ENCODE measurements at places on chromosomes 2 and 18.

DNA sequence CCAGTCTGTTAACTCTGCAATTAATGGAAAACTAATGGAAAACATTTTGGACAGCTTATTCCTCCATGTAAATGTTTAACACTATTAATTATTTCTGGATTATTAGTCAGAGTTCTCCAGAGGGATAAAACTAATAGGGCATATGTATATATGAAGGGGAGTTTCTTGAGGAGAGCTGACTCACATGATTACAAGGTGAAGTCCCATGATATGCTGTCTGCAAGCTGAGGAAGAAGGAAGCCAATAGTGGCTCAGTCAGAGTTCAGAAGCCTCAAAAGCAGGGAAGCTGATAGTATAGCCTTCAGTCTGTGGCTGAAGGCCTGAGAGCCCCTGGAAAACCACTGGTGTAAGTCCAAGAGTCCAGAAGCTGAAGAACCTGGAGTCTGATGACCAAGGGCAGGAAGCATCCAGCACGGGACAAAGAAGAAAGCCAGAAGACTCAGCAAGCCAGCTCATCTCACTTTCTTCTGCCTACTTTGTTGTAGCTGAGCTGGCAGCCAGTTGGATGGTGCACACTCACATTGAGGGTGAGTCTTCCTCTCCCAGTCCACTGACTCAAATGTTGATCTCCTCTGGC is 136.0 kb downstream of the PTH2R start:
- no peak for DNase-seq

- DNase-seq, result no peak
Measured at GRCh38 chr18:50397023-50397422, 22.2 kb downstream of the SKA1 start.

DNA sequence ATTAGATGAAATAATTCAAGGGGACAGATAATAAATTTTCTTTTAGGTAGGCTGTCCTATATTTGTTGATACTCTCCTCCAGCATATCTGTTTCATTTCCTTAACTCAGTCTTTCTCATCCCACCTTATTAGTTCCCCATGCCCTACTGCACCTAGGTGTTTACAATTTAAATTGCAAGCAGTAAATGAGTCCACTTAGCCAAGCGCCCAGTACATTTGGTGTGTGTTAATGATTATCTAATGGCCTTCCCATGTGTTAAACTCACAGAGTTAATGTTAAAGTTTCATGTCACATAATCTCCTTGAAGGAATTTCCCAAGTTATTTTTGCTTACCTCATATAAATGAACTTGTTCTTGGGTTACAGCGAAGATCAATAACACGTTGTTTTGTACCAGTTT is 31.2 kb downstream of the ITGB6 start:
- no peak for DNase-seq

- no peak for DNase-seq
Measured at GRCh38 chr18:845152-845819, 33.2 kb upstream of the YES1 start.

- DNase-seq, result no peak
Measured at GRCh38 chr2:149037851-149038250, 648 bp upstream of the LYPD6B start.

- no peak for DNase-seq
Measured at GRCh38 chr2:26008851-26009566, 24.9 kb upstream of the RAB10 start.

DNA sequence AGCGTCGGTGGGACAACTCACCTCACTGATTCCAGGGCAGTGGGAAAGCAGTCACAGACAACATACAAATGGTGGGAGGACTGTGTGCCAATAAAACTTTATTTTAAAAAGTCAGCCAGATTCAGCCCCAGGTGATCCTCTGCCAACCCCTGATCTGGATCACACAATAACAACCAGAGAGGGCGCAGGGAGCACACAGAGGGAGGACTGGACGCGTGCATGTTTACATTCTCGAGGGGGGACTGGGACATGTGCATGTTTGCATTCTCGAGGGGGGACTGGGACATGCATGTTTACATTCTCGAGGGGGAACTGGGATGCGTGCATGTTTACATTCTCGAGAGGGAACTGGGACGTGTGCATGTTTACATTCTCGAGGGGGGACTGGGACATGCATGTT is 209.5 kb downstream of the NDUFA10 start:
- no peak for DNase-seq

DNA sequence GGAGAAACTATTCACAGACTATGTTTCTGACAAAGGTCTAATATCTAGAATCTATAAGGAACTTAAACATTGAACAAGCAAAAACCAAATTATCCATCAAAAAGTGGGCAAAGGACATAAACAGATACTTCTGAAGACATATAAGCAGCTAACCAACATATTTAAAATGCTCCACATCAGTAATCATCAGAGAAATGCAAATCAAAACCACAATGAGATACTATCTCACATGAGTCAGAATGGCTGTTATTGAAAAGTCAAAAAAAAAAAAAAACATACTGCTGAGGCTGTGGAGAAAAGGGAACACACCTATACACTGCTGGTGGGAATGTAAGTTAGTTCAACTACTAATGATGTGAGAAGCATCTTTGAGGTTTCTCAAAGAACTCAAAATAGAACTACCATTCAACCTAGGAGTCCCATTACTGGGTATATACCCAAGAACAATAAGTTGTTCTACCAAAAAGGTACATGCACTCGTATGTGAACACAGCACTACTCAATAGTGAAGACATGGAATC is 220.4 kb upstream of the TFPI start:
- DNase-seq, result no peak

- no peak for DNase-seq
Measured at GRCh38 chr2:174716785-174717184, 47.5 kb downstream of the CHRNA1 start.

DNA sequence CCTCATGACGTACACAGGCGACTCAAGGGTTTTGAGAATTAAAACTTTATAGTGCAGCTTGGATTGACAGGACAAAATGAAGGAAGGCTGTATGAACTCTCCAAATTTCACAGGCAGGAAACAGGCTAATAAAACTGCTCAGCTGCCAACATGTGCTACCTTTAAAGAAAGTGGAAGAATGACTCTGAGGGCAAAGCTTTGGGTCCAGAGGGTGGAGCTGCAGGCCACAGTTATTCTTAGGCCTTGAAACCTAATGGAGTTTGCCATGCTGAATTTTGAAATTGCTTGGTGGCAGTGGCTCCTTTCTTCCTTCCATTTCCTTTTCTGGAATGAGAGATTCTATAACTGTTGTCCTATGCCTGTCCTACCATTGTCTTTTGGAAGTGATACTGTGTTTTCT is 34.8 kb downstream of the HAT1 start:
- DNase-seq, result no peak

DNA sequence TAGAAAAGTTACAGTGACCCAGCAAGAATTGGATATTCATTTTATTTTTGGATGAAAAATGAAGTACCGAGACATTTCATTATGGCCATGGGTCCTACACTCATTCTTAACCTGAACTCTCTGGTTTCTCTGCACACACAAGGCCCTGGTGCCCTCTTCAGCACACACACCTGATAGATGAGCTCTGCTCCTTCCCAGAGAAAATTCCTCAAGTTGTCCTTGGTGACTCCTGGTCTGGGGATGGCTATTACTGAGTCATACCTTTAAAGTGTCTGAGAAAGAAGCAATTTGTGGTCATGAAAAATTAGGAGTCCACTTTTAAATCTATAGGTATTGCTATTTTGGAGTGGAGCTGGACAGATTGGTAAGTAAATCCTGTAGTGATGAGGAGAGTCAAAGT is 311.5 kb downstream of the CDH2 start:
- no peak for DNase-seq

DNA sequence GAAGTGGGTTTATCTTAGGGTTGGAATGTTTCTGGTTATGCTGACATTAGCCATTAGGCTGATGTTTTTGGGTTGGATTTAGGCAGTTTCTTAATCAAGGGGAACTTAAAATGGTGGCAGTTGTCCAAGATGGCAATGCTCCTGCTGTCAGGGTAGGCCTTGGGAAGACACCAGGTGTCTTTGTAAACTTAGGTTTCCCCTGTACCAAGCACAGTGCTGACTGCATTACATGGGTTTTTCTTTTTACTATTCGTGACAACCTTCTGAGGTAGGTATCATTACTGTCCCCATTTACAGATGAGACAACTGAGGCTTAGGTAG is 528 bp upstream of the ATG16L1 start:
- DNase-seq, result no peak

DNA sequence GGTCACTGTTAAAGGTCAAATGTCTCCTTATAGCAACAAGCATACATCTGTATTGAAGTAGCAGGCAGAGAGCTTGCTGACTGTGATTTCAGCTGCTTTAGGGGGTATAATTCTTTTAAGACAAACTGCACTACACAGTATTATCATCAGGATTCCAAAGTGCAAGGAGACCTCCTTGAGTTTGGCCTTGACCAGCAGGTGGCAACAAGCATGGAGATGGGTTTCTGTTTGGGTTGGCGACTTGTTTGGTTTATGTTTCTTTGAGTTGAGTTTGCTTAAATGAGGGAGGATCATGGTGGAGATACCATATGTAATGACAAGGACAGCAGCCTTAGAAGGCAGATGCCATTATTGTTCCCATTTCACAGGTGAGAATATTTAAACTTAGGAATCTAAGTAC is 681.0 kb upstream of the ID2 start:
- no peak for DNase-seq

DNA sequence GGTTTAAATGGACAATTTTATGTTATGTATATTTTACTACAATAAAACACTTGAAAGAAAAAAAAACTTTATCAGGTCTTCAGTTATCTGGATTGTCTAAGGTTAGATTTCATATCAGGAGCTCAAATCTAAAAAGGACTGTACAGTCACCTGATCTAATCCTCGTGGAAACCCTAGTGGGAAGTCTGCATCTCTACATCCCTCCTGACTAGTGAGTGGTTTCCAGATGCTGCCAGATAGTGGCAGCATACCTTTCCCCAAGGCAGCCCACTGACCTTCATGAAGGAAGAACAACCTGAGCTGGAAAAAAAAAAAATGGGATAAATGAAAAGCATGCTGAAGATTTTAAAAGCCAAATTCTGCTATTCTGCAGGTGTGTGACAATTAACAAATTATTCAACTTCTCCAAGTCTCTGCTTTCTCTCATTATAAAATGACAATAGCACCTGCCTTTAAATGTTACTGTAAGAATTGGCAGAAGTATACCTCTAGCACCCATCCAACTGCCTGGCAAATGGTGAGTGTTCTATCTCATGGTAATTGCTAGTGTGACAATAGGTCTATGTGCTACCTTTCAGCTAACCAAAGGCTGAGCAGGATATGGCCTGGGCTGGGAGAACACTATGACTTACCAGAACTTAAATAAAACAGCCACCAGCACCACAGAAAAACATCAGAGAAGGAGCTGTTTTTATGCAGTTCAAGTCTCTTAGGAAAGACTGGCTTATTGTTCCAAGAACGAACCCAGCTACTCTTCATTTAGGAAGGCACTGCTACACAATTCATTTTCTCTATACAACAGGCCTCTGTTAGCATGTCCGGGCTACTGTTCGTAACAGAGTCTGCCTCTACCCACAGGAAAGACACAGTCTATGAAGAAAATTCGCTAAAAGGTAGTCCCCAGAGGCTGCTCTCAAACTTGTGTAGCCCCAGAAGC is 8.6 kb downstream of the CLASP1 start:
- no peak for DNase-seq

DNA sequence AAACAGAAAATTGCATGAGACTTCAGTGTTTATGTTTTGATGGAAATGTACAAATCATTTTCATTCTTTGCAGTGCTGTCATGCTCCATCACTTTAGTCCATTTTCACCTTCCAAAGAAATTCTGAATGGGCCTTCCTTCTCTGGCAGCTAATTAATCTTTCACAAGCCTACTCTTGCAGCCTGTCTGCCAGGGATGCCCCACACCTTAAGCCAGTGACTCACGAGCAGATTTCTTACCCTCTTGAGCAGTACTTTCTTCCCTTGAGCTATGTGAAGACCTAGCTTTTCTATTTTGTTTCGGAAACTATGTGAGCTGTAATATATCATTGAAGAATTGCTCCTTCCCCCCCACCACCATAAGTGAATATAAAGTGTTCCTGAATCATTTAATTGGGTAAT is 404.3 kb upstream of the VWC2L start:
- no peak for DNase-seq

DNA sequence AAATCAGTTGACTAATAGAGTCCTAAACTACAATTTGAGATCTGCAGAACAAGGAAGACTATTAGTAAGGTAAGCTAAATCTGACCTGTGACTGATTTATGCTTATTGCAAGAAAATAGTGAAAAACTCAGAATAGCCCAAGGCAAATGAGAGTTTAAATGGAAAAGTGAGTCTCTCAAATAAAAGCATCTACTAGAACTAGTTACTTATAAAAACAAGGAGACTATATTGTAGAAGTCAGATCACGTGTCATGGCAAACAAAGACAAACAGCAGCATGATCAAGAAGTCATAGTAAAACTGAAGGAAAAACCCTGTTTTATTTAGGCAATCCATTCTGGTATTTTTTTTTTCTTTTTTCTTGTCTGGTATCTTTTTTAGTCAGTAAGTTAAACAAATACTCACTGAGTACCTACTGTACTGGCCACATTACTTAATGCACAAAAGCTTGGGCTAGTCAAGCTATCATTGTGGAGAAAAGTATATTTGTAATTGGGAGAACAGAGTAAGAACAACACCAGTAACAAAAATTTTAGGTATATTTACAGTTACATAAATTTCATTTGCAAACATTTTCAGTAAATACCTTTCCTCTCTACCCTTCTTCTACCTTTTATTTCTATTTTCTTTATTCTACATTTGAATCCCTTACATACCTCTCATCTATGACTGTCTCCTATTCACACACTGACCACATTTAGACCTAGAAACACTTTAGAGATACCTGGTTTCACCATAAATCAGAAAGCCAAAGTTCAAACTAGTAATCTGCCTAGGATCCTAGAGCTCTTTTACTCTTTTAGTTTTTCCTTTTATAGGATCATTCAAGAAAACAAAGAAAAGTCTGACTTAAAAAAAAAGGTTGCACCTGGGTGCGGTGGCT is 23.7 kb downstream of the CCDC88A start:
- no peak for DNase-seq

- no peak for DNase-seq
Measured at GRCh38 chr2:239292959-239293774, 107.7 kb downstream of the HDAC4 start.

- no peak for DNase-seq
Measured at GRCh38 chr2:108950369-108951135, 38.5 kb downstream of the EDAR start.

GRCh38 chr2:180322781-180323180 is 315.7 kb upstream of the CWC22 start:
- DNase-seq, result no peak

- DNase-seq, result peak; percentile 39
Measured at GRCh38 chr2:100321179-100321865, 979 bp downstream of the LONRF2 start.
